ENCODE measurements at places on chromosomes 7 and 10.
A peak's percentile ranks its signal among the peaks of the same experiment; 100 is the strongest.

DNA sequence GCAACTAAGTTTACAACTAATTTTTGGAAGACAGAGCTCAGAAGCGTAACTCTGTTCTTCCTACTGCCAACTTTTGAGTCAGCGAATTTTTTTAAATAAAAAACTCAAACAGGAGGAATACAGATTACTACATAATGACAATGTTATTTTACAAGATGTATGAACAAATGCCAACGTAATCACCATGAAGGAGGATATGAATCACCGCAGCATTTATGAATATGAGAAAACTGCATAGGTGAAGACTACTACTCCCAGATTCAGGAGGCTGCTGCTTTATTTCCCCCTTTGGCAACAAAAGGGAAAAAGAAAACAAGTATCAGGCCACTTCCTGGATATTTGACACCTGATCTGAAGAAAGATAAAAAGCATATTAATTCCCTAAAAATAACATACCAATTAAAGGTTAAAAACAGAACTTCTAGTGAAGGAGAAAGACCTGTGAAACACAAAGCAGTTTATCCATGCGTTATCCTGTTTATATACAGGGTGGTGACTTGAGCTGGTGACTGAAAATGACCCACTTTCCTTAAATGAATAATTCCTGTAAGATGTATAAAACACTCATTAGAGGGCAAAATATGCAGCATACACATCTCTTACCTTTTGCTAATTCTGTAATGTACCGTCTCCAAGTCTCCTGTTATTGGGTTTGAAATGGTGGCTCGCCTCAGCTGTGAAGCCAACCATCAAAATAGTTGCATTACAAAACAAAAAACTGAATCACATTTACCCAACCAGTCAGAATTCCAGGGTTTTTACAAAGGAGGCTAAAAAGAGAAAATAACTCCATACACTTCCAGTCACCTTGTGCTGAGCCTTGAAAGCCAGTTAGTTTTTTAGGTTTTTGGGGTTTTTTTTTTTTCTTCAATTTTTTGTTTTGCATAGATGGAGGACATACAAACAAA lies 52.0 kb downstream of the P4HA1 start:
- DNase-seq = peak; percentile 5

DNA sequence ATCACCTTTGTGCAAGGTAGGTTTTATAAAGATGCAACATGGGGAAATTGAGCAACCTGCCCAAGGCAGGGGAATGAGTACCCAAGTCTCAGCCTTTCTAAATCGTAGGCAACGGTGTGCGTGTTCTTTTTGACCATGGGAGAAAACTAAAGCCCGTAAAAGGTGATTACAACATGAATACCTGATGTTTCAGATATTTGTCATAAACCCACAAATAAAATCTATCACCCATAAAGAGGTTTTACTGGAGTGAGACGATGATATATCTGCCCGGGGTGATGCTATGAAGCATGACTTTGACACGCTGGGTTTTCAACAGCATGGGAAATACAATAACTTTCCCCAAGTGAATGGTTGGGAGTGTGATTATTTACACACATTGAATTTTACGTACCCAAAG lies 406.3 kb upstream of the KLF6 start:
- DNase-seq = no peak

GRCh38 chr7:142422621-142423020 lies 164.8 kb upstream of the PRSS58 start:
- no peak for DNase-seq

DNA sequence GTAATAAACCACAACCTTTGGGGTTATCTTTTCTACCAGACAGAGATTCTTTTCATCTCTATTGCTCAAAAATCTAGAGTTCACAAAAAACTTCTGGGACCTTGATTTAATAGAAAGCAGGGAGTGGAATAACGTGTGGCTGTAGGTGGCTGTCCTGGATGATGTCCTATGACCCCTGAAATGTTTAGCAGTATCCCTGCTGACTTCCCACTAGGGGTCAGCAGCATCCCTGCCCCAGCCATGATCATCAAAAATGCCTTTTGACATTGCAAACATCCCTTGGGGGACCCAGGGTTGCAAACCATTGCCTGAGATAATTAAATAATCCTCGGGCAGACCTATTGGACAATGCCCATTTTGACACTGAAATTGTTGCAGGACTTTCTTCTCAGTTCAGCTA lies 177.1 kb downstream of the USP6NL start:
- no peak for DNase-seq

DNA sequence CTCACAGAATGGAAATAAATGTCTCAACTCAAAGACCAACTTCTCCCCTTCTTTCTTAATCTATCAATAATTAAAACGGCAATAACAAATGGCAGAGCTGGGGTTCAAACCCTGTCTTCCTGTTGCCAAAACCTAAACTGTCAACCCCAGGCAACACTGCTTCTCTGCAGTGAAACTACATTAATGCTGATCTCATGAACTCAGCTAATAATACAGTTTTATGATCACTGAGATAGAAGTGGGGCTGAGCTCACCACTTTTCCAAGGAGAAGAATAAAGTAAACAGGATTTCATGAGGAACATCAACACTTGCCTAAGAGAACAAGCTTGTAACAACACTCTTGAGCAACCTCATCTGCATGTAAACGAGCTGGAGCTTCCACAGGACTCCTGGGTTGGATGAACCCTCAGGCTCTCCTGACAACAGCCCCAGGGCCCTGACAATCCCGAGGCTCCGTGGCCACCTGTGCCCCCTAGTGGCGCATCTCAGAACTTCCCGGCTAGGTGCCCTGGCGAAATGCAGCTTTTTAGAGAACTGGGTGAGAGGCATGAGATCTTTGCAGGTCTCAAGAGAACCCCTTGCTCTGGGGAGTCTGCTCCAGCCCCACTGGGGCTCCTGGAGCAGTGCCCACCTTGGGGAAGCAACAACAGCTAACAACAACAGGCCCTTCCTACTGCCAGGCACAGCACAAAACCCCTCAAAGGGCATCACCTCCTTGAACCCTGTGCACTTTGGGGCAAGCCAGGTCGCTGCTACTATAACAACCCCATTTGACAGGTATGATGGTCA lies 169.3 kb downstream of the SH3PXD2A start:
- DNase-seq = peak; percentile 65

- no peak for DNase-seq
Measured at GRCh38 chr7:131550846-131551245, 5.6 kb downstream of the PODXL start.

- peak; percentile 58 for DNase-seq
Measured at GRCh38 chr7:23696916-23697441, 13.0 kb upstream of the STK31 start.

DNA sequence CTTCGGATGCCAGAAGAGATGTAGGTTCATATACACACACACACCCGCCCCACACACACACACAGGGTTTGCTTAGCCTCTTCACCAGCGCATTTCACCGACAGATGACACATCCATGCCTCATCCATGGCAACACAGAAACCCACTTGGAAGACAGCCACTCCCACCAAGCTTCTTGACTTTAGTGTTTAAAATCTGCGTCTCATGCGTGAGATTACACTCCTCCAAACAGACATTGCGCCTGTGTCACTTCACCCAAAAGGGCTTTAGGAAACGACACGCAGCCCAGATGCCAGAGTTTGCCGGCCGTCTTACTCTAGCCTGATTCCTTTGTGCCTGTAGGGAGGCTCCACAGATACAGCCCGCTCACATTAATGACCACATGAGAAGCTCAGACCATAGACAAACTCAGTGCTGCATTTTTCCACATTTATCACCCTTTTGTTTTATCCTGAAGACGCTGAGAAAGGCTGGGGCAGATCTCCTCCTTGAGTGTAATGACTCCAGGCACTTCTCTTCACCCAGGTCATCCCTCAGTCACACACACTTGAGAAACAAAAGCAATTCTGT lies 73.8 kb downstream of the DIP2C start:
- no peak for DNase-seq

DNA sequence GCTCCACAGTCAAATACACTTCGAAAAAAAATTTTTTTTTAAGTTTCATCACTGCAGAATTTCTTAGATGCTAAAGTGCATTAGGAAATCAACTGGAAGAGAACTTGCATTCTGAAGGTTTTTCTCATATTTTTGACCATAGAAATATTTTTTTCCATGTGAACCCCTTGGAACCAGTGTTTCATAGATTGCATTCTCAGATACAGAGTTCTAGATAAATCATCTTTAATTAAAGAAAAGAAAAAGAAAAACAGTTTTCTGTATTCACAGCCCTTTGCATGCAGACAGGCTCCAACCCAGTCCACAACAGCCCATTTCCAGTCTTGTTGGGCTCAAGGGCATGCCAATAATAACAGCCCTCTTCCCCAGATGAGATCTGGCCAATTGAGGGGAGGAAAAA lies 75.5 kb upstream of the RPA3 start:
- DNase-seq = no peak

- DNase-seq = no peak
Measured at GRCh38 chr7:128161466-128162125, 79.5 kb upstream of the LEP start.

DNA sequence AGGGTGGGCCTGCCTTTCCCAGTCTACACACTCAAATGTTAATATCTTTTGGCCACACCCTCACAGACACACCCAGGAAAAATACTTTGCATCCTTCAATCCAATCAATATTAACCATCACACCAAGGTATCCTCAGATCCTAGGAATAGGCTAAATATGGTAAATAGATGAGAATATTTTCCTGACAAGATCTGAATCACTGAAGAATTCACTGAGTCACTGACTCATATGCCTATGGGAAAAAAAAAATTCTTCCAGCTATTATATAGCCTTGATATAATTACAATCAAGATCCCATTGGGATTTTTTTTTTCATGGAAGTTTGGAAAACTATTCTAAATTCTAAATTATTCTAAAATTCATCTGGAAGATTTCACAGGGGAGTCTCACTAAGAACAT lies 65.8 kb downstream of the INHBA start:
- DNase-seq = no peak

DNA sequence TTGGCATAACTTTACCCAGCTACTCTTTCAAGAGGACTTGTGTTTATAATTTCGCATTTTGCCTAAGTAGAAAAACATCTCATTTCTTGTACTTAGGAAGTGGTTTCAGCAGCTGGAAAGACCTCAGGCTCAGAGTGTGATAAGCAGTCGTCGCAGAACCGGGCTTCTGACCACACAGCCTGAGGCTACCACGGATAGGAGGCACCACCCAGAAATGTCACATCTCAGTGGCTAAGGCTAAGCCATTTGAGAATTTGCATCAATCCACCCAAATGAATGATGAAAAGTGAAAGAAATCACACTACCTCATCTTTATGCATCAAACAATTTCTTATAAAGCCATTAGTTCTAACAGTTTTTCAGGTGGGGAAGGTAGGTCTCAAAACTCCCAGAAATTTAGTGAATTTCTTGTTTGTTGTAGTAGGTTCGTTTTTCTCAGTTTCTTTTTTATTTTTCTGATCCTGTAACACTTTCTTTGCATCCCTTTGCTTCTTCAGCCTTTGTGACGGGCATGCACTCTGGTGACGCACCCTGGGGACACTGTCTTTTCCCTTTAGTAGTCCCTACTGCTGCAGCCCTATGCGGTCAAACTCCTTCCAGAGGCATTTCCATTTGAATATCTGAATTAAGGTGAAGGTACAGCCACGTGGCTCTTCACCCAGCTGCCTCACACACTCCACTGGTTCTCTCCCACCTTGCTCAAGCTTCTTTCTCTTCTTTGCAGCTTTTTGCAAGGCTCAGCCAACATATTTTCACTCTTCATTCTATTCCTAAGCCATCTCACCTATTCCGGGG lies 68.5 kb downstream of the MAP3K8 start:
- DNase-seq = peak; percentile 57

- no peak for DNase-seq
Measured at GRCh38 chr10:120051671-120052070, 159.1 kb downstream of the SEC23IP start.

DNA sequence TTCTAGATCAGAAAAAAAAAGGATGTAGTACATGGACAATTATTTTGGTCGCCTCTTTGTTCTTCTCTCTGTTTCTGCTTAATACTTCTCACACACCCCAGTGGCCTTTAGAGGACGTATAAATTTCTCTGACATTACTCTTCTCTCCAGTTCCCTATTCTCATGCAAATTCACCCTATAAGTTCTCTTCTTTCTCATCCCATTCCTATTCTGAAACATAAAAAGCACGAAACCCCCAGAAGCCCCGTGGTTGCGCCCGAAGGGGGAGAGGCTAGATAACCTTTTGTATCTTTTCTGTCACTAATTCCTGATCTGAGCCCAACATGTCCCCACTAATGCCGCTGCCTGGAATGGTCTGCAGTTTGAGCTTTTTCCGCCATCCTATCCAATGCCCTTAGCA lies 136.9 kb downstream of the SKIDA1 start:
- no peak for DNase-seq

- DNase-seq = peak; percentile 47
Measured at GRCh38 chr10:33381451-33382215, 47.2 kb upstream of the NRP1 start.

GRCh38 chr7:150849204-150849775 lies 3.0 kb upstream of the AOC1 start:
- DNase-seq = no peak

DNA sequence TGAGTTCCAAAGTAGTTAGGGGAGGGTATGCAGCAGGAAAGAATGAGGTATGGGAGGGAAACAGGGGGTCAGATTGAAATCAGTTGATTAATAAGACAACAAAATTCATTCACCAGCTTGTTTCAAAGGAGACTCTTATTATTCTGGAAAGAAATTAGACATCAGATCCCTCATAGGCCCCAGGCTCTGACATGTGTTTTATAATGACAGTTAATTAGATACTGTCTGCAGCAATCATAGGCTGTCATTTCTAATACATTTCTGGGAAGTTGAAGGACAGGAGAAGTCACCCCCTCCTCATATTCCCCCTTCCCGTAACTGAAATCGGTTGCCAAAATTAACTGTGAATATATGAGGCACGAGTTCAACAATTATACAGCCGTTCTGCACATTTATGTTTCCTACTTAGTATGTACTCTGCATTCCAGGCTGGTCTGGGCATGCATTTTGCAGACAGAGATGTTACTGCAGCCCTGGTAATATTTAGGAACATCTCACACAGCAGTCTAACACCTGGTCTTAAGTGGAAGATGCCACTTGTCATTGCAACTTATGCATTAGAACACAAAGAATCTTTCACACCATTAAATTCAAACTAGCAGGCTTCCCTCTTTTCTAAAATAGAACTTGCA lies 355.2 kb upstream of the LRGUK start:
- no peak for DNase-seq

- DNase-seq = peak; percentile 37
Measured at GRCh38 chr10:115129752-115130151, 36.6 kb downstream of the ATRNL1 start.

DNA sequence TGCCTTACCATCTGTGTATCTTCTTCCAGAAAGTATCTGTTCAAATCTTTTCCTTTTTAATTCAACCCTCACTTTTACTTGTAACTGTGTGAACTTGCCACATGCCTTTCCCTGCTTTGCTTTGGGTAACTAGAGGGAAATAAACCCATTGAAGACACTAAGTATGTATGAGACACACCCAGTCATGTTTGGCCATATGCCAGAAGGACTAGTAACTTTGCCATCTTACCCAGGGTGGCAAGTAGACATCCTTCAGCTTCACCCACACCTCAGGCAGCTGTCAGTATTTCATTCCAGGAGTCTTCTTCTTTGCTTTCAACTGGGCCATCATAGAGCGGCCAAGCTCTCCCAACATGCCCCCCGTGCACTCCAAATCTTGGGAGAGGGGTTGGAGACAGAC lies 323.1 kb downstream of the TNS3 start:
- DNase-seq = no peak
